Stimulated activated CD8-positive, alpha-beta memory T cell treated with anti-CD3 and anti-CD28 coated beads, Interleukin-2, amount 100 ng/mL, for 1 hour (primary cell): ENCODE measurements at places on chromosomes 5 and 9.

- DNase-seq: no peak
Measured at GRCh38 chr5:83547161-83547560, 75.6 kb downstream of the VCAN start.

GRCh38 chr5:134626369-134627014 lies 6.1 kb downstream of the SAR1B start:
- DNase-seq: no peak

GRCh38 chr5:132190161-132190817 lies 37.4 kb downstream of the P4HA2 start:
- DNase-seq: no peak

DNA sequence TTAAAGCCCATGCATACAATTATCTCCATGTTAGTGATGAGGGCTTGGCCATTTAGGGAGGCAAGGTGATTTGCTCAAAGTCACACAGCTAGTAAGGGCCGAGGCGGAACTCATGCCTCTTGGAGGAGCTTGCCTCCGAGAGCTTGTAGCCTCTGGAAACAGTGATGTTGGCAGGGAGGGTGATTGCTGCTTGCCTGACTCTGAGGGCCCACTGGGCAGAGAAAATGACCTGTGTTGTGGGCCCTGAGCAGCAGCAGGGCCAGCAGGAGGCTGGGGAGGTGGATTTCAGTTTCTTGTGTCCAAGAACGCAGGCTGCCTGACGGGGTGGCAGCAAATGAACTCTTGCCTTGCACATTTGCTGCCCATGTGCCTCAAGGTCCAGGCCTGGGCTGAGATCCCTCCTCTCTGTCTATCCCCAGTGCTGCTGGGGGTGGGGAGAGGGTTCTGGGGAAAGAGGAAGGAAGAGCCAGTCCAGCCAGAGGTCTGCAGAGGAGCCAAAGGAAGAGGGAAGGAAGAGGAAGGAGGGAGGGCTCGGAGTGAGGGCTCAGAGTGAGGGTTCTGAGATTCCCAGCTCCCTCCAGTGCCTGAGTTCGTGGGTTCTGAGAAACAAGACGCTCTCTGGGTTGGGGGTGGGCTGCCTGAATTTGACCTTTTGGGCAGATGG lies 16.2 kb upstream of the PTGS1 start:
- no peak for DNase-seq

DNA sequence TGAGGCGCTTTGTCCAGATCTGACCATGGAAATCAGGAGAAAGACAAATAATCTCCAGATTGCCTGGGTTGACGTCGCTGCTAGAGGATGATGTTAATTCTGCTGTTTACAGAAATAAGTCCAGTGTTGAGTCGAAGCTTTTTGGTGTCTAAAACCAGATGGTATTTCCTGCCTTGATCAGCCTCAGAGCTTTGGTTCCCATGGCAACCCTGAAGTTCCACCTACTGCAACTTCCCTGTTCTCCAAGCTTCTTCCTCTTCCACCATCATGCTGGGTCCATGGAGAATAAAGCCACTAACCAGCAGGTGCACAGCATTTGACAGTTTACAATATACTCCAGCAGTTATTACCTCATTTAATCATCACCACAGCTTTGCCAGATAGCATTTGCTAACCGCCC lies 18.0 kb upstream of the GABBR2 start:
- no peak for DNase-seq

- no peak for DNase-seq
Measured at GRCh38 chr5:10632110-10632761, 68.4 kb downstream of the ANKRD33B start.

- no peak for DNase-seq
Measured at GRCh38 chr9:15101095-15101494, 190.9 kb upstream of the FREM1 start.

DNA sequence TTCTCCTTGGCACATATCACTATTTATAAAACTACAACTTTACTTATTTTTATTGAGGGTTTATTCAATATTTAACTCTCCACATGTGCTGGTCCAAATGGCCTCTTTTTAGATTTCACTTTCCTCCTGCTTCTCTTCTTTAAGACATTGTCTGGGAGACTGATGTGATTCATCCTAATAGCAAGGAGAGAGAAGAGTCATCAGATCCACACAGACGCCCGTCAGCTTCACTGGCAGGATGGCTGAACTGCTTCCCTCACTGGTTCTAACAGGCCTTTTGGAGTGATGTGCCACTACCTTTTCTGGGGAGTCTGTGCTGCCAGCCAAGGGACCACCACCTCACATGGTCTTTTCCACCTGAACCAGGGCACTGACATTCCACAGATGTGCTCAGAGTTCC lies 16.5 kb upstream of the ROR2 start:
- DNase-seq: no peak

- DNase-seq: no peak
Measured at GRCh38 chr5:18740301-18740700, 1106.0 kb downstream of the TAF11L14 start.

GRCh38 chr9:101582553-101582952 lies 12.2 kb downstream of the PPP3R2 start:
- DNase-seq: no peak

DNA sequence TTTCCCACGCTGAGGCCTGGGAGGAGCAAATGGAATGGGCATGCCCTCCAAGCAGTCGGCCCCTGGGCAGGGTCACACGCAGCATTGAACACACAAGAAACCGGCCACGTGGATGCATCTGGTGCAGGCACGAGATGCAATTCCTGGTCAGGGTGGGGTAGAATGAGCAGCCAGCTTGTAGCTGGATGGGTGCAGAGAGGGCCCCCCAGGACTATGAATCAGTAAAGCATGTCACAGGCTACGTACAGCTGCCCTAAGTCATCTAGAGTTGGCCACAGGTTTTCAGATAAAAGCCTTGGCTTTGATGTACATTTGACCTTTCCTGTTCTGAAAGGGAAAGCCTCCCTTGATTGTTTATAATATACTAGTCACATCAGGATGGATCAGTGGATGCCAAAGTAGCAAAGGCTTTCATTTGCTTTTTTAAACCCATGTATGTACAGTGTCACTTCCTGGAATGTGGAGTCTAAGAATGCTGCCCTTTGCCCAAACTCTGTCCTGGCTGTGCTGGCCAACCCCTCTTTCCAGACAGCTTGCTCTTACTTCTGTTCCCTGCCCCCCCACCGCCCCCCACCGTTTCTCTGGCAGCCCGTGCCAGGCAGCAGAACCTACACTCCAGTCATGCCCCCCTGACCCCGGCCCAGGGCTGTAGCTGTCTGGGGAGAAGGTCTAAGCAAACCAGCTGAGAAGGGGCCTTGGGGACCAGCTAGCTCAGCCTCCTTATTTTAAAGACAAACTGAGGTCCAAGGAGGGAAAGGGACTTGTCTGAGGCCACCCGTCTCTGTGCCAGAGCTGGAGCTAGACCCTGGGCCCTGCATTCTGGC lies 169.2 kb downstream of the HSPA4 start:
- no peak for DNase-seq

- DNase-seq: no peak
Measured at GRCh38 chr9:92769286-92769685, 4.7 kb upstream of the BICD2 start.

DNA sequence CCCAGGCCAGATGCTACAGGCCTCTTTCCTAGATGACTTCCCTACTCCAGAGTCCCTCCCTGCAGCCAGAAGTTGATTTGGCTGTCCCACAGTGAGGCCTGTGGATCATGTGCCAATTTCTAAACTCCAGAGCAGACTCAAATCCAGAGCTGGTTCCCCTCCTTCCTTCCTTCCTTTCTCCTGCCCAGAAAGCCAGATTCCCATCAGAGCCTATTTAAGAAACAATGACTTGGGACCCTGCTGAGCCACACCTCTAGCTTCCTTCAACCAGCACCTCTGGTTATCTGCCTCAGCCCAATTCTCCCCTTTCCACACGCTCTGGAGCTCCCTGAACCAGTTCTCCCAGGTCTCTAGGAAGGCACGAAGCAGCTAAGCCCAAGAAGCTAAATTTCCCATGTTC lies 7.2 kb downstream of the FAM219A start:
- no peak for DNase-seq

GRCh38 chr9:75019022-75019421 lies 9.1 kb downstream of the CARNMT1 start:
- DNase-seq: no peak

DNA sequence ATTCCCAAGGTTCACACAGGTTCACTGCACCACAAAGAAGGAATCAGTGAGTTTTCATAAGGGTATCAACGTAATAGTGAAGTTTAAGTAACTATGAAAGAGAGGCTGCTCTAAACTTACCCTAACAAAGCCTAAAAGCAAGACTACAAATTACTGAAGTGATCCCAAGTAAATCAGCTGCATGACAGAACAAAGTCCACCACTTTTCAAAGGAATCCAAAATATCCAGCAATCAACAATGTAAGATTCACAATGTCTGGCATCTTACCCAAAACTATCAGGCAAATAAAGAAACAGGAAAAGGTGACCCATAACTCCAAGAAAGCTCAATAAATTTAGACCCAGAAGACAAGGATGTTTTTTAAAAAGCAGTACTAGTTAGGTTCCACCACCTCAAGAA lies 70.1 kb downstream of the GNAQ start:
- DNase-seq: no peak

GRCh38 chr5:173909199-173909598 lies 21.1 kb downstream of the CPEB4 start:
- no peak for DNase-seq

DNA sequence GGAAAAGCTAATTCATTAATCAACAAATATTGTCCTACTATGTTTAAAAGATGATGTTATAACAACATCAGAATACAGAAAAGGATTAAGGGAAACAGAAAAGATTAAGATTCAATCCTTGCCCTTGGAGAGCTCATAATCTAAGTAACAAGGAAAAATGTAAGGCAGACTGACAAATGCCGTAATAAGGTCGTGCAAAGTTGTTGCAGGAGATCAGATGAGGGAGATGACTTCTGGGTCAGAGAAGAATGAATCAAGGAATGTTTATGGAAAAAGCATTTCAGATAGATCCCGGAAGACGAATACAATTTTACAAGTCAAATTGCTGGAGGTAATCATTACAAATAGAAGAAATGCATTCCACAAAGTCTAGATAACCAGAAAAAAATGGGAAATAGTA lies 6.4 kb downstream of the ADAMTS6 start:
- DNase-seq: no peak

- DNase-seq: no peak
Measured at GRCh38 chr5:87185838-87186237, 81.8 kb upstream of the RASA1 start.

DNA sequence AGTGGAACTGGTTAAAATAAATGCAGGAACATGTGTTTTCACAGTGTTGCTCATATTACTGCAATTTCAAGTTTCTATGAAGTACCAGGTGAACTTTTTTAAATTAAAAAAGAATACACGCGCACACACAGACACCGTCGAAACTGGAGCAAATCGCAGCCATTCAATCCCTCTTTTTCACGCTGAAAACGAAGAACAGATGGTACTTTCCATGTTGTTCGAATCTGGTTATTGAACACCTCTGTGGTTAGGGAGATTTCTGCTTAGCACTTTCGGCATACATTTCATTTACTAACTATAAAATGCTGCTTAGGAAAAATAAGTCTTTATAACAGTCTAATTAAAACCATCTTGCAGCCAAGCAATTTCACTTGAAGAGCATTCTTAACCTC lies 6.8 kb downstream of the ZNF608 start:
- no peak for DNase-seq

DNA sequence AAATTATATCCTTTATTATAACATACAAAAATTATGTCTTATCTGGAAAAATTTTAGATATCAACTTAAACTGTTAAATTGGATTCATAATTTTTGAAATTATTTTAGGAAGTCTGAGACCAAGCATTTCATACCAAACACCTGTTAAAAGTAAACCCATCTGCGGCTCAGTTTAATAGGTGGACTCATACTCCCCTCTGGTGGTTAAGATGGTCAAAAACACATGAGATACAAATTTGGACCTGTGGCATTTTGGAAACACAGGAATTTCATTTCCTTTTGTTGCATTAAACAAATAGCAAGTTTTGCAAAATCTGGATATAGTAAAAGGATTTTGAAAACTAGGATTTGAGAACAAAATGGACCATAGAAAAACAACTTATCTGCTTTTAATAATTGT lies 53.7 kb downstream of the RGMB start:
- DNase-seq: no peak

- no peak for DNase-seq
Measured at GRCh38 chr9:111648066-111648465, 13.3 kb upstream of the GNG10 start.

- no peak for DNase-seq
Measured at GRCh38 chr5:95779611-95780010, 42.9 kb downstream of the GLRX start.

GRCh38 chr9:135525241-135526088 lies 4.2 kb downstream of the LCN1 start:
- DNase-seq: no peak

DNA sequence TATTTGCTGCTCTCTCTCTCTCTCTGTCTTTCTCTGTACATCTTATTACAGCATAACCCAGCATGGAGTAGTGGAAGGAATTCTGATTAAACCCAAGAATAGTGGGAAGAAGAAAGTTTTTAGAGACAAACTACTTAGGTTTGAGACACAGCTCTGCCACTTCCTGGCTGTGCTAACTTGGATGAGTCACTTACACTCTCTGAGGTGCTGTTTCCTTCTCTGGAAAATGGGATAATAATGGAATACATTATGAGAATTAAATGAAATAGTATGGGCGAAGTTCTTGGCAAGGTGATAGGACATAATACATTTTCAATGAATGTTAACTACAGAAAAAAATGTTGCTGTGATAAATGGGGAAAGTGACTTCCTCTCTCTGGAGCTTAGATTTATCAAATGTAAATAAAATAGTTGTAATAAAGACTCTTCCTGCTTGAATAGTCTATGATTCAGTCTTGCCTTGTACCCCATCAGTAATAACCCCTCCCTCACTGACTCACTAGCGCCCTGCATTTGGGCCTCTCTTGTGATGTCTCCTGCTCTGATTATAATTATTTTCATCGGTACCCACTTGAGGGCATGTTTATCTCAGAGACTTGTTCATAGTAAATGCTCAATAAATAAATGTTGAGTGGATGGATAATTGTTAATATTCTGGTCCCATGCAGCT lies 27.6 kb downstream of the KIF4B start:
- no peak for DNase-seq

DNA sequence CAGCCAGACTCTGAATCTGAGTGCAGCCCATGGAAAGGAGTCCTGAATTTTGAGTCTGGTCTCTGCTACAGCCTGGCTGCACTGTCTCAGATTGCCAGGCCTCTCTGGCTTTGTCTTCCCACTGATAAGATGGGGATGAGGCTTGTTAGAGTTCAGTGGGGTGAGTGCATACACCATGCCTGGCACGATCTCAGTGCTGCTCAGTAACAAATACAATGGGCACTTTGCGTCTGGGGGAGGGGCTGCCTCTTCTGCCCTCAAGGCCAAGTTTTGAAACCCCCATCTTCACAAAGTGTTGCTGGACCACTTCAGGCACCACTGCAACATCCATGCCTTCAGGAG lies 49.0 kb downstream of the PPARGC1B start:
- DNase-seq: no peak

- DNase-seq: no peak
Measured at GRCh38 chr9:96620832-96621269, 1.2 kb upstream of the CDC14B start.

DNA sequence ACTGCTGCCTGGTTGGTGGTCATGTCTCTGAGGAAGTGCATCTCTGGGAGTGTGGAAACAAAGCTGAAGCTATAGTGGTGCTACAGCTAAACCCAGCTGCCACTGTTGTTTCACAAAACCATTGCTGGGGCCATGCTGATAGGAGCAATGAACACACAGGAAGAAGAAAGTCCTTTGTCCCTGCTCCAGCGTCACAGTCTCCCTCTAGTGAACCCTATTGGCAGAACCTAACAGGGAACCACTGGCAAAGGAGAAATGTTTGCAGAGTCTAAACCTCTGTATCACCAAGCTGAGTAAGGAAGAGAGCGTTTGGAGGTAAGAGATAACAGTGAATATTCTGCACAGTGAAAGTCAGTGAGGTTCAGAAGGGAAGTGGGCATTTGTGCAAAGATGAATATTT lies 244.0 kb downstream of the YTHDC2 start:
- no peak for DNase-seq
